SW480 (cell line): ENCODE measurements at places on chromosomes 13 and 19.

GRCh38 chr13:94411747-94412146, 67.7 kb downstream of the DCT start:
- no peak for DNase-seq

- DNase-seq: no peak
Observed at GRCh38 chr19:10863107-10863717, 8.1 kb upstream of the CARM1 start.

GRCh38 chr19:47370045-47370611, 21.0 kb downstream of the DHX34 start:
- no peak for DNase-seq

GRCh38 chr13:51717786-51718398, 86.1 kb downstream of the DHRS12 start:
- DNase-seq: no peak

- DNase-seq: no peak
Observed at GRCh38 chr13:25743421-25743820, 308.4 kb downstream of the SHISA2 start.

DNA sequence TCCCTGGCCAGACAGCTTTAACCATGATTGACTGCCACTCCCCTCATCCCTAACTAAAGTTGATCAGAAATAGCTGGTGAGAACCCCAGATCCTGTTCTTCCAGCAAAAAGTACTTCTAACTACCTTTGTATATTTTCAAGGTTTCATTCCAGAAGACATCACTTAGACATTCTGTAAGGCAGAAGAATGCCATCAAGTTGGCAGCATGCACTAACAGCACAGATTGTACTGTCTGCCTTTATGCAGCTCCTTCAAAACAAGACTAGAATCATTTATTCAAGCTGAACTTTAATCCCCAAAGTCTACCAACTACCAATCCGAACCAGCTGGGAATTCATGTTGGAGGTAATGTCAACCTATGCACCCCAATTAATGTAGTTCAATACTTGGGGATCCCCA, 167.6 kb upstream of the KLHL1 start:
- DNase-seq: no peak

GRCh38 chr13:84867246-84867645, 932.0 kb downstream of the SLITRK6 start:
- no peak for DNase-seq
